HCT116 (cell line): ENCODE measurements at places on chromosomes 16 and 17.

GRCh38 chr16:49366669-49367068 lies 6.9 kb upstream of the C16orf78 start:
- DNase-seq, result no peak

DNA sequence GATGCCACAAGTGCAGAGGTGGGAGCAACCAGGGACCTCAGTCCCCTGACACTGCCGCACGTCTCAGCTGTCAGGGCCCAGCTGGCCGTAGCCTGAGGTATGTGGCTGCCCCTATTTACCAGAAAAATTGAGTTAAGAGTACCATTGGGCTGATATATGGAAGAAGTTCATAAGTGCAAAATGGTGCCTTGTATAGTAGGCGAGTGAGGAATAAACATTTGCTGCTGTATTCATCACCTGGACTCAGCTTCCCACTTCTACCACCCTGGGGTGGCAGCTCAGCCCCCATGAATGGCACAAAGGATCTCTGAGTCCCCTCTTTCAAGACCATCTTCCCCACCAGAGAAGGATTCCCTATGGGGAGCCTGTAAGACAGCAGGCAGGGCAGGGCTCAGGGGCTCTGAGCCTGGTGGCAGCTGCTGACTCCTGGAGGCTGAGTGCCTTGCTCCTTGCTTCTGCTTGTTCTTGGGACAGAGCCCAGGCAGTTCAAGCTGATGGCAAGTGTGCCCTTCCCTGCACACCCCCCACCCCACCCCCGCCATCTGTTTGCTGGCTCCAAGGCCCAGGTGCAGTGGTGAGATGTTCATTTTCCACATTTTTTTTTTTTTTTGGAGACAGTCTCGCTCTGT lies 29.0 kb downstream of the TRPV2 start:
- DNase-seq, result no peak

DNA sequence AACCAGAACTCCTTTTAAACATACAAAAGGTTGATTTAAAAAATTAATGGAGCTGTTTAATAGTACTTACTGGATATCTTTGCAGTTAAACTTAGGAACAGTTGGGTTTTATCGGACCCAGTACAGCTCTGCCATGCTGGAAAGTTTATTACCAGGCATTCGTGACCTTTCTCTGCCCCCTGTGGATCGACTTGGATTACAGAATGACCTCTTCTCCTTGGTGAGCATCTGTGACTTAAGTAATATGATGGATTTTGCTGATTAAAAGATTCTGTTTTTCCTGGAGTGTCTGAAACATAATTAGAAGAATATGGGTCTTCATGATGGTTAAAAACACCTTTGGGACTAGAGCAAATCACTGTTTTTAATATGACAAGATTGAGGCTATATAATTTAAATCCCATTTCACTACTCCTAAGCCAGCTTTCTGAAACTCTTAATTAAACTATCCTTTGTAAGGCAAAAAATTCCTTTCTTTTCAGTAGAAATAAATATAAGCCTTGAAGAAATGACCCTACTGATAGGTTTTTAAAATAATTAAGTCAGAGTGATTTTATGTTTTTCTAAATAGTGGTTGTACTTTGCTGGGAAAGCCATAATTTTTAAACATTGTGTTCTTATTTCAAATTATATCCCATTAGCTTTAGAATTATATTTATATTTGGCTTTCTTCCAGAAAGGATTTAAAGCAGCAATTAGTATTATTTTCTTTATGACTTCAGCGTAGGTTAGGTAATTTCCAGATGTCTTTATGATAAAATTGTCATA lies 45.7 kb upstream of the KPNB1 start:
- no peak for DNase-seq

- DNase-seq, result no peak
Observed at GRCh38 chr16:4182581-4183236, 59.2 kb downstream of the SRL start.

GRCh38 chr17:77424585-77425344 lies 284.0 kb downstream of the SEC14L1 start:
- no peak for DNase-seq

- peak; percentile 18 for DNase-seq
Observed at GRCh38 chr16:25707982-25708583, 16.3 kb downstream of the HS3ST4 start.

GRCh38 chr17:75894049-75894733 lies 2.6 kb downstream of the TRIM65 start:
- DNase-seq, result no peak

DNA sequence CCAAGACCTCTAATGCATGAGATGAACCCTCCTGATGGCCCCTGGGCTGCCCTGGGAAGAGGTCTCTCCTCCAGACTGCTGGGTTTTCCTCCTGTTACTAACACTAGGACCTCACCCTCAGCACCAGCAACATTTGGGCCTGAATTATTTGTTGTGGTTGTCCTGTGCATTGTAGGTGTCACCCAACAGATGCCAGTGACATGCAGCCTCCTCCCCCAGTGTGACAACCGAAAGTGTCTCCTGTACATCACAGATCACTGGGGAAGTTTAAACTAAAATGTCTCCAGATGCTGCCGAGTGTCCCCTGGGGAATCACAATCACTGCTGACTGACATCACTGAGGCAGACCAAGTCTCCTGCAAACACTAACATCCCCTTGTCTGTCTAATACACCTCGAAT lies 74.8 kb downstream of the SLC5A11 start:
- DNase-seq, result no peak

- no peak for DNase-seq
Observed at GRCh38 chr17:43381204-43381603, 17.6 kb upstream of the ARL4D start.

GRCh38 chr16:75471723-75472633 lies 7.5 kb upstream of the TMEM170A start:
- no peak for DNase-seq
